GM13976 (cell line): ENCODE measurements at places on chromosomes 4 and X.

DNA sequence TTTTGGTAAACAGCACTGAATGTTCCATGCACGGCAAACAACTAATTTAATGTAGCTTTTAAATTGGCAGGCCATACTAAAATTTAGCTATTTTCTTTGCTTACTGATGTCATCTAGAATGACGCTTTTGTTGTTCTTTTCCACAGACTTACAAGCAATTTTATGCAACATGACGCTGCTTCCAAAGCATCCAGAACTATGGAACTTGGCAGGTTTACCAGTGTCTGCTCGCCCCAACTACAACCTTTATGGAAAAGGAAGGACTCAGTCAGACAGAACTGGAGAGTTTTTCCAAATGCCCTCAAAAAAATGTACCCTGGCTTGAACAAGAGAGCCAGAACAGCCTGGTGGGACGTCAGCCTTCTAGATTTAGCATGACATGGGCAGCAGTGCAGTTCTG, 58.7 kb downstream of the ANOS1 start:
- DNase-seq = no peak

DNA sequence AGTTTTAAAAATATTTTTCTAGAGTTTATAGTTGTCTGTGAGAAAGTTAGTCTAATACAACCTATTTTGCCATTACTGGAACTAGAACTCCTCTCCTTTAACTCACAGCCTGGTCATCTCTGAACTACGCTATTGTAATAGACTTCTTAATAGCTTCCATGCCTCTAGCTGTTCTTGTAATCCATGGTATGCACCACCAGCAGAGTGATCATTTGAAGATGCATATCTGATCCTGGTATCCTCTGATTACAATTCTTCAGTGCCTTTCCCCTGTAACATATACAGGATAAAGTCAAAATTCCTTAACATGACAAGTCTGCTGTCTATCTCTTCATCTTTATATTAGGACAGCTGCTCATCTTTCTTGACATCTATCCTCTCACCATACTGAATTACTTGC, 37.6 kb upstream of the NALF2 start:
- DNase-seq = no peak

DNA sequence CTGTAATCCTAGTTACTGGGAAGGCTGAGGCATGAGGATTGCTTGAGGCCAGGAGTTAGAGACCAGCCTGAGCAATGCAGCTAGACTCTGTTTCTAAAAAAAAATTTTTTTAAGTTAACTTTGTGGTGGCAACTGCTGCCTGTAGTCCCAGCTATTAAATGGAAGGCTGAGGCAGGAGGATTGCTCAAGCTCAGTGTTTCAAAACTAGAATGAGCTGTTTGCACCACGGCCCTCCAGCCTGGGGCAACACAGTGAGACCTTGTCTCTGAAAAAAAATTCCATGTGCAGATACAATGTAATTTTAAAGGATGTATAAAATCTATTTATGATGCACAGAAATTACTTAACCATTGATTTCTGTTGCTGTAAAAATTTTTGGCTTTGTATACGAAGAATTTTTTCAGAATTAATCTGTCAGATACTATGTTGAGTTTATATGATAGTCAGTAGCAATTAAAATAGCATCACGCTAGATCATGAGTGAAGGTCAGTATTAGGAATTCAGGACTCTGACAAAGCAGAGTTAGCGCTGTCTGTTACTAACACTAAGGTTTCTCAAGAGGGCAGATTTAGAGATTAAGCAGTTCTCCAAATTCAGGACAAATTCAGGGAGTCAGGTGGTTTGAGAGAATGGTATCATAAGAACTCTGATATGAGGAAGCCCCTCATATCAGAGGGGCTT, 8.3 kb upstream of the AGA start:
- DNase-seq = no peak

GRCh38 chr4:111792632-111793031, 352.6 kb upstream of the FAM241A start:
- no peak for DNase-seq

DNA sequence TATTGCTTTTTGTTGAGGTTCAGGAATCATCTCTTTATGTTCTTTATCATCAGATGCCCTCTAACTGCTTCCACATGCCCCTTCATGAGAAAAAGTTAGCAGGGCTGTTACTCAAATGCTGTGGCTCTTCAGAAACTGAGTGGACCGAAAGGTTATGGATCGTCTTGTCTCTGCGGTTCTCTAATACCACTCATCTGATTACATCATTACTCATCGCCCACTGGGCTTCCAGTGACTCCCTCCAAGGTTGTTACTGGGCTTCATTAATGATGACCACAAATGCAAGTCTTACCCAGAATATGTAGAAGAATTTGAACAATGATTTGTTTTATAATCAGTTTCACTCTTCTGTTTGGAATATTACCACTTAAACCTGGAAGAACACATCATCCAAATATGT, 67.7 kb downstream of the RWDD4 start:
- DNase-seq = no peak
